ENCODE measurements at places on chromosomes 2 and 18. TPM values are rescaled to one million over a fixed set of nuclear protein-coding genes. Genes with fewer than 3 reads are reported as not detected.

The UGT1A5 gene
- not detected for total RNA-seq

The CACNB4 gene
- 3.3 TPM for total RNA-seq

The TMEM247 gene
- total RNA-seq: not detected

The FBLN7 gene
- total RNA-seq: 1.9 TPM

The SLC11A1 gene
- total RNA-seq: 0.76 TPM

The KHK gene
- 3.3 TPM for total RNA-seq

The TRIM43 gene
- not detected for total RNA-seq

The CDK15 gene
- total RNA-seq: 6.8 TPM

The TPO gene
- total RNA-seq: not detected

All from mesothelial cell of epicardium (in vitro differentiated cells).